Stimulated activated CD8-positive, alpha-beta memory T cell treated with anti-CD3 and anti-CD28 coated beads, Interleukin-4, amount 100 ng/mL, for 24 hours (primary cell): ENCODE measurements at places on chromosomes 3 and 15.

DNA sequence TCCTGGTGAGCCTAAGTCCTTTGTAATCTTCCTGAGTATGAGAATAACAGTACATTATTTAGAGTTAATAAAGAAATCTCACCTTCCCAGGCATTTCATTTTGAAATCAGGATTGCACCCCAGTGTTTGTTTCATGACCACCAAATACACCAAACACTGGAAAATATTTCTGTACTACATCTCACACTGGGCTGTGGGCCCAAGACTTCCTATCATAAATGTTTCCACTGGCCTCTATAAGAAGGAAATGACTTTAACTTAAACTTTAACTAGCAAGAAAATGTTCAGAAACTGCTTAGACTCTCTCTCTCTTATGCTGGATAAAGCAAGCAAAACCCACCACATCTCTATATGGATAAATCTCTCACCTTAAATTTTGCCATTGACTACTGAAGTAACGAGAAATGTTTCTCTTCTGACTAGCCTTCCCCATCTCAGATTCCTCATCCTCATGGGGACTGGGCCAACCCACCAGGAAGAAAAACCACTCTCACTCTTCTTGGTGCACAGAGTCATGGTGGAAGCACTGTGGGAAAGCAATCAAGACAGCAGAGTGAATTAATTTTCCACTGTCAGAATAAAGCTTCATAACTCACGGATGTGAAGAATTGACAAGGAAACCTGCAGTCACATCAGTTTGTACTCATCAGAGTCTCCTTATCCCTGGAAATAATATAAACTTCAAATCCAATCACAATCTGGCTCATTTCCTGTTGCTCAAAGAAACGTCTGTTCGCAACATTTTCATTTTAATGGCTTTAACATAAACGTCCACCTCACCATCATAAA lies 859.6 kb downstream of the EPHA3 start:
- DNase-seq: no peak

DNA sequence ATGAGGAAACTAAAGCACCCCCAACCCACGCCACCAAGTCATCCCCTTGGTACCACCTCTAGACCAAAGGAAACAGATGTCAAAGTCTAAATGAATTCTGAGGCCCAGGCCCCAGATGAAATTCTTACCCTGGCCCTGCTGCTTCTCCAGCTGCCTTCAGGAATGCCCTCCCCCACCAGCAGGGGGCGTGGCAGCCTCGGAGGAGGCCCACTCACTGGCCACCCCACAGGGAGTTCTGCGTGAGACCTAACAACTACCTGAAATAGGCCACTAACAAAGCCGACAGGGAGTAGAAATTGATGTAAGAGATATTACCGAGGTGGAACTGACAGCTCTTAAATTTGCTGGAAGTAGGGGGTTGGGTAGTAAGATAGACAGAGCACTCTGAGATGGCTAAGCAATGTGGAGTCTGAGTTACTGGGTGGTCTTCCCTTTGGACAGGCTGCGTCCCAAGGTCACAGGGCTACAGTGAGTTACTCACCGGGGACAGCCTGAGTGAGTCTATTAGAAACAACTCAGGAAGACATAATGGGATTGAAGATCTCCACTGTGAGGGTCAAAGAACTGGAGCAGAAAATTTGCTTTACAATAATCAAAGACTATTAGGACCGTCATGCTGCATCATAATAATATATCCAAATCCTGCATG lies 240.7 kb downstream of the SHOX2 start:
- DNase-seq: peak; percentile 14

GRCh38 chr3:62955126-62955525 lies 79.9 kb upstream of the CADPS start:
- no peak for DNase-seq

DNA sequence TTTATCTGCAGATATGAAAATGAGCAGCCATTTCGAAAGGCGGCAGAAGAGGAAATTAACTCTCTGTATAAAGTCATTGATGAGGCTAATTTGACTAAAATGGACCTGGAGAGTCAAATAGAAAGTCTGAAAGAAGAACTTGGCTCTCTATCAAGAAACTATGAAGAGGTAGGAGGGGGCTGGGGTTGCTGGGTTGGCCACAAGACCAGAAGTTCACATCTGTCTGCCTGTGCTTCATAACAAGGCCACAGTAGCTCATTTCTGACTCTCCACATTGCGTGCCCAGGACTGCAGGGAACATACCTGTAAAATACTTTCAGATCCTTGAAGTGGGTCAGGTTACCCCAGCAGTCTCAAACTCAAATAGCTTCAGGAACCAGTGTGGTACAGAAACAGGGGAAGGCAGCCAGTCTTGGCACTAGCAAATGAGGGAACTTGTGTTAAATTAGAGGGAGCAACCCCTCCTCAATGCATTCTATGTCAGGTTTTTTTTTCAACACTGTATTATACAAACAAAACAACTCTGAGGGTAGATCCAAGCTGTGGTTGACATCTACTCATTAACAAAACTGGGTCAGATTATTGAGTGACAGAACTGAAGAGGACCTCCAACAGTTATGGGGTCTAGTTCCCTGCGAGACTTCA lies 48.7 kb downstream of the BFSP2 start:
- DNase-seq: peak; percentile 12

- no peak for DNase-seq
Observed at GRCh38 chr15:86849136-86849535, 769.5 kb downstream of the AGBL1 start.

GRCh38 chr3:106176734-106177133 lies 307.9 kb upstream of the CBLB start:
- DNase-seq: peak; percentile 24

- no peak for DNase-seq
Observed at GRCh38 chr3:153072382-153072781, 89.6 kb upstream of the RAP2B start.

DNA sequence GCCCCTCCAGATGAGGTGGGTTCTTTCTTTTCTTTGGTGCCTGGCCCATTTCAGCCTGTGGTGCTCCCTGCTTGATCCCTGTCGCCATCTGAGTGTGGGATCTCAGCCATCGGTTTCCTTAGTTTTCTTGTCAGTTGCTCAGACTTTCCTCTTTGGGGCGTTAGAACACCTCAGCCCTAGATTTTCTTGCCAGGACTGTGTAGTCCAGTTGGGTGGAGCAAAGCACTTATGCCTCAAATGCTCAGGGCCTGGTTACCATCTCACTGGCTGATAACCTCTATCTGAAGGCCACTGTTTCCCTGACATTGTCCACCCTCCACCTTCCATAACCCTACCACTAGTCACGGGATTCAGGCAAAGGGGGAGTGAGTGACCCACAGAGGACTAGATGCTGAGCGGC lies 208.7 kb upstream of the BHLHE40 start:
- no peak for DNase-seq

DNA sequence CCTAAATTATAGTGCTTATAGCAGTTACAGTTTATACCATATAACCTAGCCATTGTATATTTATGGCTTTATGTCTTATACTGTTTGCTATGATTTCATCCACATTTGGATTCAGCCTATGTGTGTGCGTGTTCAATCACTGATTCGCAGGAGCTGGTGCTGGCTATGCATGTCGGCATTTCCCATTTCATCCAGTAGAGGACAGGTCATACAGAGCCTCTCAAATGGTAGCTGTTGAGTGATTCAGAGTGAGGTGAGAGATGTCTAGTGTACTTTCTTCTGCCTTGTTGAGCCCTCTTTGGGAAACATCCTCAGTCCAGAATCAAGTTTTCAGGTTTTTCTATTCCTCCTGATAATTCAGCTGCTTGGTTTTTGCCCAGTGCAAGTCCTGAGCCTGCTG lies 76.1 kb downstream of the FRMD4B start:
- no peak for DNase-seq
